ENCODE measurements at places on chromosomes 13 and 19.

- no peak for DNase-seq
These were observed 22.8 kb upstream of the ANKRD10 start for GRCh38 chr13:110937511-110938285.

- DNase-seq: no peak
These were observed 1462.4 kb downstream of the EFNB2 start for GRCh38 chr13:105073041-105073440.

DNA sequence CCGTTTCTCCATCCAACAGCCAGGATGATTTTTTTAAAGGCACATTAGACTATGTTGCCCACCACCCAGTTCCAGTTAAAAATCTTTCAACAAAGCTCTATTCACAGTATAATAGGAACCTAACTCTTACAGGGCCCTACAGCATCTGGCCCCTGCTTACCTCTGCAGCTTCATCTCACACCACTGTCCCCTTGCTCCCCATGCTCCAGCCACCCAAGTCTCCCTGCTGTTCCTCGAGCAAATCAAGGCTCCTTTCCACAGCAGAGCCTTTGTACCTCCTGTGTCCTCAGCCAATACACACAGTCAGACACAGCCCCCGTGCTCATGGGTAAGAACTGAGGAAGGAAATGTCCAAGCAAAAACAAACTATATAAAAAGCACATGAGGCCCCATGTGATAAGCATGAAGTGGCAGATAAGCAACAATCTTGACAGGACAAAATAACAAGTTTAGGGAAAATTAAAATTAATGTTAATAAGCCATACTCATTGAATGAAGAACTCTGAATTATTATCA lies 67.5 kb downstream of the TSC22D1 start:
- DNase-seq: no peak

GRCh38 chr19:1411255-1412191 lies 4.1 kb downstream of the DAZAP1 start:
- no peak for DNase-seq

DNA sequence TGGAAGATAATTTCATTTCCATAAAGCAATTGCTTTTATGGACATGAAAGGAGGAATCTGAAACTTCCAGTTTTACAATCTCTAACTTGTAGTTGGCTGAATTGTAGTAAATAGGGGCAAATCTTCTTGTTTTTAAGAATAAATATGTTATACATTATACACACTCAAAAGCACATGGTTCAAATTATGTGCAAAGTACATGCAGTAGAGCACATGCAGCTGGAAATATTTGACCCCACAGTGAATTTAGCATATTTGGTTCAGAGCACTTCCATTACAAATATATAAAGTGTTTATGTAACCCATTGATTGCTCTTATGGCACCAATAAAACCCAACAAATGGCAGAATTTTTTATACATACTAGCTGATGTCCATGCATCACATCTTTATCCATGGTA lies 180.5 kb downstream of the IRS2 start:
- no peak for DNase-seq

GRCh38 chr13:25276748-25277147 lies 10.5 kb downstream of the MTMR6 start:
- DNase-seq: no peak

DNA sequence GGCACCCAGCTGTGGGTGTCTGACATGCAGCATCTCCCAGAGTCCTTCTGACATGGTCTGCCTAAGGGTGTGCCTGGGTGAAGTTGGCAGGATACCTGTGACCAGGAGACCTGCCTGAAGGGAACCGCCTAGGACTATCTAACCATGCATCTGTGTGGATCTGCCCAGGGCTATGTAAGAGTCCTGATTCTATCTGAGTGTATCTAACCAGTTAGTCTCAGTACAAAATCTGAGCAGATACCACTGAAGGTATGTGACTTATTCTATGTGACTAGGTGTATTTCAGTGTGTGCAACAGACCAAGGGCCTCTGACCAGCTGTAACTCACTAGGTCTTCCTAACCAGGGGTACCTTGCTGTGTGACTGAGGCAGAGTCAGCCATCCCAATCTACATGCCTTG lies 28.2 kb upstream of the FBL start:
- DNase-seq: no peak

DNA sequence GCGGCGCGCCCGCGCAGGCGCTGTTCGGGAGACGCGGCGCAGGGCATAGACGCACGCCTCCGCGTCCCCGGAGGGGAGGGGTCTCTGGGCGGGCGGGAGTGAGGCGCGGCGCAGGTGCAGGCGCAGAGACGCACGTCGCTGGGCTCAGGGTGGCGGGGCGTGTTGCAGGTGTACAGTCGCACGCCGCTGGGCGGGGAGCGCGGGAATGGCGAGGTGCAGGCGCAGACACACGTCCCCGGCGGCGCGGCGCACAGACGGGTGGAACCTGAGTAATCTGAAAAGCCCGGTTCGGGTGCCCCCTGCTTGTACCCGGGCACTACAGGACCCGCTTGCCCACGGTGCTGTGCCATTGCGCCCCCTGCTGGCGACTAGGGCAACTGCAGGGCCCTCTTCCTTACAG lies 44.7 kb downstream of the PLPP2 start:
- no peak for DNase-seq

GRCh38 chr13:112442483-112443090 lies 66.4 kb downstream of the SPACA7 start:
- DNase-seq: peak; percentile 33

- peak; percentile 68 for DNase-seq
These were observed 50.6 kb upstream of the UQCRFS1 start for GRCh38 chr19:29263305-29264135.

- DNase-seq: no peak
These were observed 271.9 kb downstream of the DNAJC15 start for GRCh38 chr13:43295321-43295720.

- DNase-seq: no peak
These were observed 29.3 kb downstream of the WDR88 start for GRCh38 chr19:33161201-33161600.

DNA sequence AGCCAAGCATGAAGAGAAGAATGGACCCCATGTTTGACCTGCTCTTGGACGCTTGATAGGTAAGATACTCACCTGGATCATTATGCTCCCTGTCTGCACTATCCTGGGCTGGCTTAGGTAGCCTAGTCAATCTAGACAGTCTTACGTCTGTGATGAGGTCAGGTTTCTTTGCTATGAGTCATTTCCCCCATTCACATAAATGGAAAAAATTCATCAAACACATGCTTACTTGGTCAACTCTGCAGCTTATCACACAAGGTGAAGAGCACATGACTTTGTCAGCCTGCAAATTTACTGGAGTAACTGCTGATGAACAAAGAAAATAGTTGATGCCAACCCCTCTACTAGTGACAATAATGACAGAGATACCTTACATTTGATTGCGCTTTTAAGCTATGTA lies 170.0 kb downstream of the NUFIP1 start:
- no peak for DNase-seq

GRCh38 chr13:22062478-22063205 lies 391.8 kb downstream of the FGF9 start:
- no peak for DNase-seq

GRCh38 chr13:106499896-106500295 lies 35.6 kb downstream of the EFNB2 start:
- DNase-seq: no peak

GRCh38 chr13:114140131-114140905 lies 7.9 kb upstream of the RASA3 start:
- no peak for DNase-seq

DNA sequence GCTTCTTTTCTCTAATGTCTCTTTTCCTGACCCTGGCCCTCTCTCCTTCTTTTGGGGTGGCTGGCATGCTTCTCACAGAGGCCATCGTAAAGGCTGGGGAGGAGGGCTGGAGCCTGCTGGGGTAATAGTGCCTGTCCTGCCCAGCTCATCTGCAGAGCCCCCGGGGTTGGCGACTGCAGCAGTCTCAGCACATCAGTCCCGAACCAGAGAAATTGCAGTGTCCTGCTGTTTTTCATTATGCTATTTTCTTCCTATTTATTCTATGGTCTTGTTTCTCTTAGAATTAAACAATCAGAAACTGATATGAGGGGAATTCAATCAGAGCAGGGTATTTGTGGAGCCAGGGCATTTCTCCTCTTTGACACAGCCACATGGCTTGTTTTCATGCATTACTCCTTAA lies 166.4 kb downstream of the SHISA2 start:
- no peak for DNase-seq

- no peak for DNase-seq
These were observed 256.1 kb downstream of the FOXO1 start for GRCh38 chr13:40410315-40410714.

DNA sequence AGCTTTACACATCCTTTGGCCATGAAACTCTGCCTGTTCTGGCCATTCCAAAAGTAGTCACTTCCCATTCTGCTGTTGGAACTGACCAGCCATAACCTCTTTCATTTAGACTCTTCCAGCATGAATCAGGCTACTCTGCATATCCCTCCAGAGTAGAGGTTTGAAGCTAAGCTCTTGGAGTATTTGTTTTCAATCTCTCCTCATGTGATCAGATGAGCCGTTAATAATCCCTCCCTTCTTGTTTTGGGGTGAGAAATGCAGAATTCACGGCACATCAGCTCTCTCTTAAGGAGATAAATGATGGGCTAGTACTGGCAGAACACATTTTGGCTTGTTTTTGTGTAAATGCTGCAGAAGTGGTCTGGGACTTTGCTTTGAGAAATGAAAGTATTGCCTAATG lies 519.9 kb downstream of the PCDH17 start:
- no peak for DNase-seq

- peak; percentile 4 for DNase-seq
These were observed at the start of gene GAS6 for GRCh38 chr13:113863524-113864272. Gene GAS6 (minus strand): TSS chr13:113864076. CDS start chr13:113863920, 156 bp downstream.

GRCh38 chr13:44471686-44472085 lies 98.1 kb downstream of the SERP2 start:
- DNase-seq: no peak

DNA sequence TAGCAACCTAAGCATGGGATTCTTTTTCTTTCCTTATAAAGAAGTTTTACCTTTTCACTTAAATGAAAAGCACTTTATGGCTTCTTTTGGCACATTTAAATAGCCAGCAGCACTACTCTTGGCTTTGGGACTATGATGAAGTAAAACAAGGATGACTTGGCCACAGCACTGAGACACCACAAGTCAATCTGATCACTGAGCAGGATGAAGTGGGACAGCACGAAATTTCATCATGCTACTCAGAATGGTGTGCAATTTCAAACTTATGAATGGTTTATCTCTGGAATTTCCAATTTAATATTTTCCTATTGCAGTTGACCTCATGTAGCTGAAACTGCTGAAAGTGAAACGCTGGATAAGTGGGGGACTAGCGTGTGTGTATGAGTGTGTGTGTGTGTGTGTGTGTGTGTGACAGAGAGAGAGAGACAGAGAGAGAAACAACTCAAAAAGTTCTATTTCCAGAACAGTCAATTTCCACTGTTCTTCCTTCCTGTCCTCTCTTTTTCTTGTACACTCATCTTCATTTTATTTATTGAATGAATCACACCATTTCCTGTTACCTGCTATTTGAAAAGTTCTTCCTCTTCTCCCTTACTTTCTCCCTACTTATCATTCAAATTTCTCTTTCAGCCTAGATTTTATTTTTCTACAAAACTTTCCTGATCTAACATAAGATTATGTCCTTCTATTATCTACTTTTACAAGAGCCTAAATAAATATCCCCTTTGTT lies 414.2 kb upstream of the MIR17HG start:
- no peak for DNase-seq

- no peak for DNase-seq
These were observed 20.4 kb upstream of the ZNF83 start for GRCh38 chr19:52658595-52658994.

- DNase-seq: no peak
These were observed 96.7 kb downstream of the RNASEH2B start for GRCh38 chr13:51006067-51006845.

- DNase-seq: no peak
These were observed 1.8 kb downstream of the FBN3 start for GRCh38 chr19:8147582-8147978.

DNA sequence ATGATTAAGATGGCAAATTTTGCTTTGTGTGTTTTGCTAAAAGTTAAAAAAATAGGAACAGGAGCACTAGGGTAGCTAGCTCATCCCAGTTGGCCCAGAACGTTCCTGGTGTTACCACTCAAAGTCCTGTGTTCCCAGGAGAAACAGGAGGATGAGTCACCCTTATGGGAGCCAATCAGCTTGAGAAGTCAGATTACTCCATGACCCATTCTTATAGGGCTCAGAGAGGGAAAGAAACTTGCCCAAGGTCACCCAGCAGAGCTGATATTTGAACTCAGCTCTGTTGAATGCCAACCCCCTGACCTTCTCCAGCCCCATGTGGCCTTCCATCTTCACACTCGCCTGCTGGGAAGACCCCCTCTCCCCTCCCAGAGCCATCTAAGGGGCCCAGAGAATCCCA lies 13.0 kb downstream of the NMRK2 start:
- DNase-seq: no peak

- no peak for DNase-seq
These were observed 307.9 kb downstream of the ENOX1 start for GRCh38 chr13:43478902-43479301.

DNA sequence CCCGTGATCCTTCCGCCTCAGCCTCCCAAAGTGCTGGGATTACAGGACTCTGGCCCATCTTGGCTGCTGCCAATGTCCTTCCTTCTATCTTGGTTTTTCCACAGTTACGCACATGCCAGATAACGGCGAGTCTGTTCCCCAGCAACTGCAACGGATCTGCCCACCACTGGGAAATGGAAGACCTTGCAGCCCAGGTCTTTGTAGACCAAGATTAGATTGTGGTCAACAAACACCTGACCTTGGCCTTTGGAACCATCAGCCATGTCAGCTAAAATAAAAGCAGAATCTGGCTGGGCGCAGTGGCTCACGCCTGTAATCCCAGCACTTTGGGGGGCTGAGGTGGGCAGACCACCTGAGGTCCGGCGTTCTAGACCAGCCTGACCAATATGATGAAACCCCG lies 10.4 kb upstream of the LDLR start:
- no peak for DNase-seq

DNA sequence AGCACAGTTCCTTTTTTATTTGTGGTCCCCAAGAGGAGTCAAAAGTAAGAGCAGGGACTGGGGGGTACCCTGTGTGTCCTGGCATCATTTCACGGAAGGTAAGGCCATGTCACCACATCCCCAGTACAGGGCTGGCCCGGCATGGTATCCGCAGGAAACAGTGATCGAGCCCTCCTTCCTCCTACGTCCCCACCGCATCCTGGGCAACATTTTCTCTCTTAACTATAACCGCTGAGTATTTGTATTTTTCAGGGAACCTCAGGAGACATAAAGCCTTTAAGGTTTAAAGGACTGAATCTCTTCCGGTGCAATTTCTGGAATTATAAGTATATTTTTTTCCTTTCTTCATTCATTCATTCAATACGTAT lies 13.6 kb upstream of the LATS2 start:
- DNase-seq: no peak

- DNase-seq: no peak
These were observed 157.7 kb downstream of the ZNF536 start for GRCh38 chr19:30529876-30530275.

- no peak for DNase-seq
These were observed 26.3 kb downstream of the SKA3 start for GRCh38 chr13:21150013-21150412.

- DNase-seq: no peak
These were observed 82.2 kb downstream of the EDNRB start for GRCh38 chr13:77836423-77836822.

Measured in HAP-1 (cell line).